ENCODE measurements at places on chromosomes 2 and 18.

DNA sequence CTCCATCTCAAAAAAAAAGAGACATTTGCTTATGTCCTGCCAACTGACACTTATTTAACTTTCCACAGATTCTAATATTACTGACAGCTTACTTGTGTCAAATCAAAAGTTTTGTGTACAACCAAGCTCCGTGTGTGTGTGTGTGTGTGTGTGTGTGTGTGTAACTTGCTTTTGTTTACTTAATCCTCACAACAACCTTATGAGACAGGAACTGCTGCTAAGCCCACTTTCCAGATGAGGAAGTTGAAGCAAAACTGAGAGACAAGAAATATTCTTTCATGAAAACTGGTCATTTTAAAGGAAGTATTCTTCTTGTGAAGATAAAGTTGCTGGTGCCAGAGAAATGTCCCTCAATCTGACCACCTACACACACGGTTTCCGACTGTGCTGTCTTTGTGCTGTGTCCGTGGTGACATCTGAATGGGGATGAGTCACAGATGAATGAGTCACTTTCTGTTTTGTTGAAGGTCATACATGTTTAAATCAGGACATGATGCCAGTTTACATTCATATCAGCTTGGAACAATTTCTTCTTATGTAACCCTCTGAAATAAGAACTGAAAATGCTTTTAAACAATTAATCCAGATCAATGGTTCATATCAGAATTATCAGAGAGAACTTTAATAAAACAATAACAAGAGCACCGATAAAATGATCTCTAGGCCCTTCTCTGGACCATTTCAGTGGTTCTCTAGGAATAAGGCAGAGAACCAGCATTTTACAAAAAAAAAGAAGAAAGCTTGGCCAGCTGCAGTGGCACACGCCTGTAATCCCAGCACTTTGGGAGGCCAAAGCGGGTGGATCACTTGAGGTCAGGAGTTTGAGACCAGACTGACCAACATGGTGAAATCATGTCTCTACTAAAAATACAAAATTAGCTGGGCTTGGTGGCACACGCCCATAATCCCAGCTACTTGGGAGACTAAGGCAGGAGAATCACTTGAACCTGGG is 95.5 kb downstream of the THNSL2 start:
- no peak for DNase-seq

- no peak for DNase-seq
Measured at GRCh38 chr2:176455816-176456291, 186.6 kb downstream of the MTX2 start.

- no peak for DNase-seq
Measured at GRCh38 chr18:51426996-51427395, 229.5 kb upstream of the MEX3C start.

DNA sequence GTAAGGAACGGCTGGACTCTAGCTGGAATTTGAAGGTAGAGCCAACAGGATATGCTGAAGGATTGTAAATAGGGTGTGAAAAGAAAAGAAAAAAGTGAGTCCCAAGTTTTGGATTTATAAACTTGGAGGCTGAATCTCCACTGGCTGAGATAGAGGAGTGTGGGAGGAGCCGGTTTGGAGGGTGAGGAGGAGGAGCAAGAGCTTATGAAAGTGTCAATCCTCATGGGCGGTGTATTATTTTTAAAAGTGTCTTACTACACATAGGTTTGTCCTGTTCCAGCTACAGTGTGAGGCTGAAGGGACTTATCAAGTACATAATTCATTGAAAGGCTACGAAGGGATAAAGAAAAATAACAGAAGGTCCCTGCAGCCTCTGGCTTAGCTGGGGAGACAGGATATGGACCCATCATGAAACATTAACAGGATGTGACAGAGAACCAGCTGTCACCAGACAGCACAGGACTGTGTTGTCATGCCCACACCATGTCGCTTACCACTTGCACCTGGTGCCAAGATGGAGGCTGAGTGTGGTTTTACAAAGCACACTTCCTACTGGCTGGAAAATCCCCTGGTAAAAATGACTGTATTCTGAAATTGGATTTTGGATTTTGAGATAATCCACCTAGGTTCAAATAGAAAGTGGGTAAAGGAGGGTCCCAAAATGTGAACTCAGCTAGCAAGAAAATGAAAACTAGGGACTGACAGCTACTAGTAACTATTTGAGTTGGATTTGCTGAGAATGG is 2.5 kb upstream of the MREG start:
- DNase-seq = no peak

DNA sequence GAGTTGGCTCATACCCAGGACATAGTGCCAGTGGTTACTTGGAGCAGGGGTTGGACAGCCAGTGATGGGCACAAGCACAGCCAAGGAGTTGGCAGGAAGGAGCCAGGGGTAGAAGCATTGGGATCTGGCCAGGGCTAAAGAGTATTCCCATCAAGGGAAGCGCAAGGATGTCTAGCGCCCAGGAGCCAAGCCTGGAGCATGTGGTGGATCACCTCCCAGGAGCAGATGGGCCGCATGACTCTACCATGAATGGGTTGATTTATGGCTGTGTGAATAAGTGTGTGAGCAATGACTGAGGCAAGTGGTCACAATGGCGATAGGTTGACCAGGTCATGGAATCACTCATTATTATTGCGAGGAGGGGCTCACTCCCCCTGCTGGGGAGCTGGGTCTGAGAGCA is 111.1 kb downstream of the FHOD3 start:
- no peak for DNase-seq

GRCh38 chr2:198385326-198385725 is 580.9 kb downstream of the PLCL1 start:
- no peak for DNase-seq

GRCh38 chr2:74119339-74119738 is 28.4 kb downstream of the BOLA3 start:
- no peak for DNase-seq

- DNase-seq = no peak
Measured at GRCh38 chr2:107063228-107063627, 177.3 kb upstream of the ST6GAL2 start.

DNA sequence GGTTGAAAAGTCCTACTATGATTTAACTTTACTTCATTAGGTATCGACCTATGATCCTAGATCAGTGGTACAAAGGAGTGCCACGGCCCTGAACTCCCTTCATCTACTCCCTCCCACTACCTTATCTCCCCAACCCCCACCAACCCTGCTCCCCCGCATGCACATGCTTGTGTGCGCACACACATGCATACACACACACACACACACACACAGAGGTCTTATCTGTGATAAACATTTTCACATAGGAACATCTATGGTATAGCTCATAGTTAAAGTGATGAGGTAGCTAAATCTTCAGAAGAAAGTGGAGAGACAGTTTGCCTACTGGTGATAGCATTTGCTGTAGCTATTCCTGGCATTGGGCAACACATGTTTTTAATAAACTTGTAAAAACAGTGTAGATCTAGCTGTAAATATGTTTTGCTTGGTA is 471.3 kb downstream of the ZEB2 start:
- DNase-seq = no peak

- DNase-seq = no peak
Measured at GRCh38 chr2:3266925-3267867, 110.4 kb downstream of the EIPR1 start.

- DNase-seq = no peak
Measured at GRCh38 chr2:39523308-39524044, 86.4 kb upstream of the MAP4K3 start.

DNA sequence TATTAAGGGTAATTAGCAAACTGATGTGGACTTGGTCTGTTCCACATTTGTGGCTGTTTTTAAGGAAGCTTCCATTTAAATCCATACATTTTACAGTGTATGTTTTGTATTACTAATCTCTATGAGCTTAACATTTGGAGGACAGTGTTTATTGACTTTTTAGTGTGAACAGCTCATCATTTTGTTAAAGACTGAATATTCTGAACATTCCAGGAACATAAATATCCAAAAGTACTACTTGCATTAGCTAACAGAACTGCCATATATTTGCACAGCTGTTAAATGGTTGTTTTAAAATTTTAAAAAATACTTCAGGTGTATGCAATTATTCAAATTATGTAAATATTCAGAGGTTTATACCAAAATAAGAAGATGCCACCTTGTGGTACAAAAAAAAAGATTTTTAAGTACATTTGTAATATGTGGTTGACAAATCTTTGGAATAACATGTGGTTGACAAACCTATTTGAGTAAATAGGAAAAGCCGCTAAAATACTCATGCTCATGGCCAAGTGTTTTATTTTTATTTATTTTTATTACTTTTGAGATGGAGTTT is 439.7 kb upstream of the FANCL start:
- no peak for DNase-seq

GRCh38 chr2:233092432-233093165 is 32.5 kb downstream of the INPP5D start:
- DNase-seq = no peak

DNA sequence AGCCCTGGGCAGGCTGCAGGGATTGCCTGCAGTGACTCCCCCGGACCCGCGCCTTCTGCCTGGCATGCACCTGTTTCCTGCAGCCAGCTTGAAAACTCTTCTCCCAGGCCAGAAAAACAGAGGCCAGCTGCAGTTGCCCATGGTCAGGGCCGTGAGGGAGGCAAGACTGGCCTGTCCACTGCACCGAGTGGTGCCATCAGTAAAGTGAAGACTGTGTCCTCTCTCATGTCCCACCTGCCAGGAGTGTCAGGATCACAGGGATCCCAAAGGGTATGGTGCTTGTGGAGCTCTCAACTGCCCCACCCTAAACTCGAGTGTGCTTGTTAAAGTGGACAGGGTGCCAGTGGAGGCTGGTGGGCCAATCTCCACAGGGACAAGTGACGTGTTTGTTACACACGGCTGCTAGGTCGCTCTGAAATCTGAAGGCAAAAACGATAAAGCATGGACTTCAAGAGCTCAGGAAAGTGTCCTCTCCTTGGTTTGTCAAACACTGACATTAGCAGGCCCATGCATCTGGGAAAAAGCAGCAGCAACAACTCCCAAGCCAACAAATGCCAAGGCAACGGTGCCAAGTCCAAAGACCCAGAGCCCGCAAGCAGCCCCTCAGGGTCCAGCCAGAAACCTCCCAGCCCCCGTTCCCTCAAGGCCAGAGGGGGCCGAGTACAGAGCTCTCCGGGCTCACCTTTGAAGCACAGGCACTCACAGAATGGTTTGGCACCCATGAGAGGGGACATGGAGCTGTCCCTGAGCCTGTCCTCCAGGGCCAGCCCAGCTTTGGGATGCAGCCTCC is 213.2 kb downstream of the HDAC4 start:
- DNase-seq = no peak

DNA sequence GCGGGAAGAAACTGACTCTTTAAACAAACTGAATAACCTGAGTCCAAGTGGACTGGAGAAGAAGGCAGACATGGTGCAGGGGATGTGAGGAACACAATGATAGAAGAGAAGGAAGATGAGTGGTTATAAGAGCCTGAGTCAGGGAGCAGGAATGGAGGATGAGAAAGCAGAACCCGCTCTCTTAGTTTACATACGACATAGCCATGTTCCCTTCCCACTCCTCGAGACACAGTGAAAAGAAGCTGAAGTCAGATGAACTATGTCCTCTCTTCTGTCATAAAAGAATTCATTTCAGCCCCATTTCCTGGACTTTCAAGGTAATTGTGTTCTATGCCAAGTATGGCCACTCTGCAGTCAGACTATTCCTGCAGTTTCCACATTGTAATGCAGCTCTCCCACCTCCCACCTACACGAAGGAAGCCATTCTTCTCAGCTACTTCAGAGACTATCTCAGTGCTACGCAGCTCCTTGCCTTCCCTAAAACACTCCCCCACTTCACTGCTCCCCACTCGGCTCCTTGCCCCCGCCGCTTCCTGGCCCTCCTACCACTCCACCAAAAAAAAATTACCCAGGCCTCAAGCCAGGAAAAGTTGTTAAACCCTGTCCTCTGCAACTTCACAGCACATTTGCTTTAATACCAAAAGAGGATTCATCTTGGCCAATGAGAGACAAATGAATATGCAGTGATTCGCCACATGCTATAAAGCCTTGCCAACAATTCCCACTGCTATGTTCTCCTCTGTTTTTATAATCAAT is 323.4 kb upstream of the EPHA4 start:
- no peak for DNase-seq

DNA sequence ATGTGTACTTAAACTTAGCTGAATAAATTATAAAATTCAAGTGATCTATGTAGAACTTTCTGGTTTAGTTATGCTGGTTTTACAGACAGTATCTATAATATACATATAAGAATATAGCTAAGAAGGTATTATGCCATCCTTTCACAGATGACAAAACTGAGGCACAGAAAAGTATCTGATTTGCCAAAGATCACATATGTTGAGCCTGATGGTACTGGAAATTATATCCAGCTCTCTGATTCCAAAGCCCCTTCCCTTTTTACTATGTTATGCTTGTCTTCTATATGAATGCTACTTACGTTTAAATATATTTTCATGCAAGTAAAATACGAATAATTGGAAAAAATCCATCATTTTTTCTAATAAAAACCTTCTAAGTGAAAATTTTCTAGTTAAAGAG is 1631.3 kb downstream of the DPP10 start:
- no peak for DNase-seq

GRCh38 chr2:40281021-40281940 is 170.6 kb downstream of the SLC8A1 start:
- DNase-seq = no peak

GRCh38 chr2:37250869-37251740 is 19.6 kb downstream of the NDUFAF7 start:
- DNase-seq = no peak

DNA sequence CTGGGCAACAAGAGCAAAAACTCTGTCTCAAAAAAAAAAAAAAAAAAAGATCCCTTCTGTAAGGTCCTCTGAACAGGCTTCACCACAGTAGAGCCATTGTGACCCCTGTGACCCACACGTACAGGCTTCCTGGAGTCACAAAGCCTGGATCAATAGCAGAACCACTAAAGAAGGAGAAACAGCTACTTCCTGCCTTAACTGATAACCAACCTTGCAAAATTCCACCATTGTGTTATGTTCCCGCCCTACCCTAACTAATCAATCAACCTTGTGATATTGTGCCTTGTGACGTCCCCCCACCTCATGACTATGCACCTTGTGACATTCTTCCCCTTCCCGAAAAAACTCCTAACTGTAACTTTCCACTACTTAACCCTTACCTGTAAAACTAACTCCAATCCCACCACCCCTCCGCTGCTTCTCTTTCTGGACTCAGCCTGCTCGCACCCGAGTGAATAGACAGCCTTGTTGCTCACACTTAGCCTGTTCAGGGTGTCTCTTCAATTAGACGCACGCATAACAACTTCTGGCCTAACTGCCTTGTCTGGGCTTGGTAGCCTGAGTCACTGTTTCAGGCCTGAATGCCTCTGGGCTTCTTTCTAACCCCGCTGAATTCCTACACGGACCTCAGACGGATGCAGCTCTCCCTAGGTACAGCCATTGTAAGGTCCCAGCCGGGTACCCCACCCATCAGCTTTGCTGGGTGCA is 13.9 kb downstream of the SCYGR8 start:
- DNase-seq = no peak

- DNase-seq = no peak
Measured at GRCh38 chr2:41954304-41955291, 93.2 kb upstream of the PKDCC start.

GRCh38 chr18:11500153-11501122 is 109.0 kb upstream of the SLC35G4 start:
- no peak for DNase-seq

DNA sequence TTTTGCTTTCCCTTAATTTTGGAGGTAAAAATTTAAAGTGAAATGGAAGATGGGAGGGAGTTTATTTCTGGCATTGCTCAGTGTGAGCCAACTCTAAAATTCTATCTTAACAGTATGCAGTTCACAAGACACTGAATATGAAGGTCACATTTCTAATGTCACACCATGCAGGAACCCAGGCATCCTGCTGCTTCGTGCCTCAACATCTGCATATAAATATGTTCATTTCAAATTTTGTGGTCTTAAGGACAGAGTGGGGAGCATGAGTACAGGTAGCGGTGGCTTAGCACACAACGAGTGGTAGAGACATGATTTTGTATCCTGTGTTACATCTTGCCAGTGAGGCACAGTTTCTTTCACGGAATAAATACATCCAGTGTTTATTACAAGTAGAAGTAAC is 102.4 kb downstream of the ARL4C start:
- no peak for DNase-seq

Measured in stimulated activated CD8-positive, alpha-beta memory T cell treated with anti-CD3 and anti-CD28 coated beads, Interleukin-12 subunit alpha, Interleukin-12 subunit beta, amount 100 ng/mL, for 4 hours (primary cell).